Panc1 (cell line): ENCODE measurements at places on chromosomes 7 and 10.

DNA sequence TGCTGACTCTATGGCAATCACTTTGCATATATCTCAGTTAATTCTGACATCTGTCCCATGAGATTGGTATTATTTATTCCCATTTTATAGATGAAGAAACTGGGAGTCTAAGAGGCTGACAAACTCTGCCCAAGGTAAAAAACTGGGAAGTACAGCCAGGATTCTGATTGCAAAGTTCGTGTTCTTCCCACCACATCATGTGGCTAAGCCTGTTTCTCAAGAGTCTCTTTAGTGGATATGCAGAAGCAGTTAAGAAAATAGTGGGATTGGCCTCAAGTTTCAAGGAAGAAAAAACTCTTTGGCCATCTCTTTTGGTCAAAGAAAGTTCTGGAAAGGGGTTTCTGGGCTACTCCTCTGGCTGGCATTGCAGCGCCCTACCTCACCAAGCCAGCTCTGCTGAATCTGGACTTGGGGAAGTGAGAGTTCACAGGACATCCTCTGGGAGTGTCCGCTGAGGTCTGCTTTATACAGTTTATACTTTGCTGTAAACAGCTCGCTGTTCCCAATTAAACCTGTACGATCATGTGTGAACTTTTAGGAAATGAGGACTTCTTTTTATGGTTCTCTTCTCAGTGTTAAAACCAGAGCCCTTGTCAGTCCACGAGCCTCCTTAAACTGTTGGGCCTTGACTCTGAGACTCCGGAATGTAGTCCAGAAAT lies 12.2 kb upstream of the BMPR1A start:
- no peak for DNase-seq

DNA sequence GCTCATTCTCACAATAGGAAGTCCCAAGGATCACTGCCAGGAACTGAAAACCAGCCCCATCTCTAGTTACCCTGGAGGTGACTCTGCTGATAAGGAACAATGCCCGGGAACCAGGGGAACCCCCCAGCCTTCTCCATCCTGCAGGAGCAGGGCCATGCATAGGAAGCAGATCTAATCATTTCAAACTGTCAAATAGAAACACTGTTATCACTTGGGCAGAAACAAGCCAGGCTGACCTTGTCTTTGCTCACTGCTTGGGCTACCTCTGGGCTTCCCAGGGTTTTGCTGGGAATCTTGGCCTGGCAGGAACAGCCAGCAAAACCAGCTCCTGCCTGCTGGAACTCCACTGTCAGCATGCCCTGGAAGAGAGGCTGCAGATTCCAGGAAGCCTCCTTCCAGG lies 114.1 kb downstream of the RNF216 start:
- no peak for DNase-seq

DNA sequence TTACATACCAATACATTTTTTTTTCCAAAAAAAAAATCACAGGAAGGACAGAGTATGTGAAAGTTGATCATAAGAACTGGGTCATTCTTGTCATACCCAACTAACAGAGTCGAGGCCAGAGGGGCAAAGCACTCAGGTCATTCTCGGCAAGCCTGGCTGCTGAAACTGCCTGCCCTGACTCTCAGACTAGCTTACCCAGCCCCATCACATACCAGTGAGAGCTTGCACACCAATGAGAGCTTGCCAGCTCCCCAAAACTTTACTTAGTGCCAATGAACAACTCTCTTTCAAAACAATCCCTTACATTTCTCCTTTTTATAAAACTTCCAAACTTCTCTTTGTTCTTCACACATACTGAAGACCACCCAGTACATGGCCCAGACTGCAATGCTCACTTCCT lies 48.9 kb downstream of the VOPP1 start:
- DNase-seq: no peak

GRCh38 chr10:132675031-132675740 lies 110.8 kb downstream of the NKX6-2 start:
- DNase-seq: no peak

DNA sequence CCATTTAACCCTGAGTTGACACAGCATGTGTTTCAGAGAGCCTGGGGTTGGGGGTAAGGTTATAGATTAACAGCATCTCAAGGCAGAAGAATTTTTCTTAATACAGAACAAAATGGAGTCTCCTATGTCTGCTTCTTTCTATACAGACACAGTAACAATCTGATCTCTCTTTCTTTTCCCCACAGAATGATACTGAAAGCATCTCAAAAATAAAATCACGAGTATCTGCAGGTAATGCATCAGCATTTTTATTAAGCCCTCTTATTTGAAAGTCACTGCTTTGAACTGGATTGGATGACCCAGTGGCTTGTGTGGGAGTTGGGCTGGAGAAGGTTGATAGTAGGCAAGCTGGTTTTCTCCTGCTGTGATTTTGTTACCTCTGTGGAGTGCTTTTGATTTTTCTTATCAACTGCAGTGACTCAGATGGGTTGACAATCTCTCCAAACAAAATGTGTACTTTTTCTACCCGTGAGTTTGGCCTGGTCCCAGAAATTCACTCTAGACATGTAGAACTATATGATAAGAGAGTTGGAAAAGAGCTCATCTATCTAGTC lies 253.5 kb upstream of the PRKCQ start:
- no peak for DNase-seq
